Right ventricle myocardium superior (tissue), 1 donor: ENCODE measurements at places on chromosomes 5 and 9. TPM values are rescaled to one million over a fixed set of nuclear protein-coding genes. Genes with fewer than 3 reads are reported as not detected.

GRCh38 chr5:38403877-38404635 lies 145.7 kb downstream of the EGFLAM start:
- no peak for DNase-seq

DNA sequence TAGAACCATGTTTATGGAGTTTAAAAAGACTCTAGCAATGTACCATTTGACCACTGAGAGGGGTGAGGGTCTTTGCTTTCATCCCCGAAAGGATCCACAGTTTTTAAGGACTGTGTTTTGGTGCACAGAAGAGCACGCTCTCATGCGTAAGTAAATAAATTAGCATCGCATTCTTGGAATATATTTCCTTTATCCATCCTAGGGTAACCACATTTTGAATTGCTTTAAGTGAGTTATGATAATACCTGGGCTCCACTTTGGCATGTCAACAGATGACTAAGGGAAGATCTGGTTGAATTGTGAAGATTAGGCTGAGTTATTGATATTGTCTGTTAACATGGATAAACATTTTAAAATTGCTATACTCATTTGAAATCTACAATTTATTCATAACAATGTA lies 89.4 kb upstream of the EDIL3 start:
- DNase-seq: no peak

DNA sequence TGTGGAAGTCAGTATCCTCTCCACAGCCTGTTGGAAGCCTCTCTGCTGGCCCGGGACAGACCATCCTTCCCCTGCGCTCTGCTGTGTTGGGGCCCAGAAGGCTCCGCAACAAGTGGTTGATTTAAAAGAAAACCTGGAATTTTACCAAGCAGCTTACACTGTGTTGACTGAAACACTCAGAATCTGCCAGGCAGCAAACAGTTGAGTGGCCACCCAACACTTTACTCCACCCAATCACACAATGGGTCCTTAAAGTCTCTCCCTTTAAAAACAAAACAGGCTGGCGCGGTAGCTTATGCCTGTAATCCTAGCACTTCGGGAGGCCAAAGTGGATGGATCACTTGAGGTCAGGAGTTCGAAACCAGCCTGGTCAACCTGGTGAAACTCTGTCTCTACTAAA lies 28.0 kb upstream of the DMRT3 start:
- DNase-seq: no peak

GRCh38 chr9:136011376-136011702 lies 50.2 kb upstream of the UBAC1 start:
- DNase-seq: no peak

GRCh38 chr9:37486616-37487548 lies 1.1 kb downstream of the POLR1E start:
- peak; percentile 58 for DNase-seq

GRCh38 chr5:64497386-64497785 lies 8.4 kb upstream of the RGS7BP start:
- no peak for DNase-seq

DNA sequence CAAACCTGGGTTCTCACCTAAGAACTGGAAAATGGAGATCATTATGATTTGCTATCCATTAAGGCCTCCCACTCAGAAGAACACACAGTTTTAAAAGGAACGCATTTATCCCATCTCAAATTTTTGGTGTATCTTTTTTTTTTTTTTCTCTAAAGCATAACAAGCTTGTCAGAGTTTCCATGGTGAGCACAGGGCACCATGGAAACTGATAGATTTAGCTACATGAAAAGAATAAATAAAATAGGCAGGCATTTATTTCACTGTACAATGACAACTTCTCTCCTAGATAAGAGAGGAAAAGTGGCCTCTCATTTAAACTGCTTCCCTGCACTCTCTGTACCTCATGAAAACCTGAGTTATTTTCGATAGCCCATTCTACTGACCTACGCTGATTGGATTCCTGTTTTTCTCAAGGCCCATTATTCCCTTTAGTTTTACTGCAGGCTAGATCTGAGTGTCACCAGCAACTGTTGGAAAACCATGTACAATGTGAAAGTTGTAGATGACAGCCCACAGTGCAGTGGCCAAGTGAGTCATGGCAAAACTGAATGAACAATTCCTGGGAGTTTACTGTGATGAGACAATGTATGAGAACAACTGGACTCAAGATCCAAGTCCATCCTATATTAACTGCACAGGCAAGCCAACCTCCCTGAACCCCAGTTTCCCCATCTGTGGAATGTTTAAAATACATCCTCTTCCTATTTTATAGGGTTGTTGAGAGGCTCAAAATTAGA lies 4.3 kb upstream of the GDA start:
- no peak for DNase-seq

GRCh38 chr5:80672140-80672736 lies 17.5 kb upstream of the DHFR start:
- DNase-seq: peak; percentile 66

DNA sequence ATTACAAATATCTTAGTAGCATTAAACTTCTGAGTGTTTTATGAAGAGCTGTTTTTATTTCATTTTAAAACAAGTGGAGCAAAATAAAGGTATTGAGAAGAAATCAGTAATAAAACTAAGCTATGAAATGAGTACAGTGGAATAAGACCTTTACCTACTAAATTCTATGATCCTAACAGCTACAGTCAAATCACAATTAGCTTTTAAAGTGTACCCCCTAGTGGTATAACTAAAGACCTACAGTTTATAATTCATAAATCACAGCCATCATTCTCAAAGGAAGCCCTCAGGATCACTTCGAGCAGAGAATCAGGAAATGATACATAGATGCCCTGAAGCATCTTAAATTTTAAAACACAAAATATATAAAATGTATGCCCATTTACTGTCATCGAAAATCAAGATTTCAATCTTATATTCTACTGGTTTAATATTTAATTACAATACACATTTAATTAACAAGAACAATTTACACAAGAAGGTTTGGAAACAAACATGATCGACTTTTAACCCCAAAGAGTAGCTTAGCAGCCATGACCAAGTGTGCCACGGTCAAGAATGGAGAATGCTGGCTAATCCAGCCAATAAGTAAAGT lies 12.3 kb downstream of the CCNH start:
- DNase-seq: no peak

Gene TAS2R1
- total RNA-seq: not detected

Gene MSMP
- not detected for total RNA-seq

Gene IFNA21
- not detected for total RNA-seq

Gene PCDHGA2
- total RNA-seq: 6.5 TPM
